PC-3 (cell line): ENCODE measurements at places on chromosomes 6 and 20. TPM values are rescaled to one million over a fixed set of nuclear protein-coding genes. Genes with fewer than 3 reads are reported as not detected.

GRCh38 chr6:19880066-19880465 is 42.9 kb downstream of the ID4 start:
- no peak for DNase-seq

FAM209A gene
- 0.51 and 0.92 TPM in 2 replicates for total RNA-seq

WFDC9 gene
- not detected in 2 replicates for total RNA-seq

GRCh38 chr6:16575655-16576054 is 185.6 kb downstream of the ATXN1 start:
- peak; percentile 9 for DNase-seq

NOTCH4 gene
- total RNA-seq: 1.7 and 1.8 TPM in 2 replicates

GRCh38 chr6:150866991-150867501 is 1.5 kb downstream of the MTHFD1L start:
- no peak for DNase-seq

DNA sequence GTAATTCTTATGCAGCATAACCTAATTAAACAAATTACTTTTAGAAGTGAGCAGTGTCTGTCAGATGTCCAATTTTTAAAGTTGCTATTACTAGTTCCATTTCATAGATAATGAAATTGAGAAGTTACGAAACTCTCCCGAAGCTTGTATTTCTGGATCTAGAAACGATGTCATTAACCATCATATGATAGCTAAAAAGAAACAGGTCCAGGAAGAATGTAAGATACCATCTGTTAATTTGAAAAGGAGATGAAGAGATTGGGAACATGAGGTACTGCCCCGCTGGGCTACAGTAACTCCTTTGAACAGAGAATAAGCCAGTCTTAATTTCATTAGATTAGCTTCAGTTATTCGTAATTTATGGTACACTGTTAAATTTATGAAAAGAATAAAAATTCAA is 47.5 kb upstream of the TMX4 start:
- DNase-seq: no peak

DNA sequence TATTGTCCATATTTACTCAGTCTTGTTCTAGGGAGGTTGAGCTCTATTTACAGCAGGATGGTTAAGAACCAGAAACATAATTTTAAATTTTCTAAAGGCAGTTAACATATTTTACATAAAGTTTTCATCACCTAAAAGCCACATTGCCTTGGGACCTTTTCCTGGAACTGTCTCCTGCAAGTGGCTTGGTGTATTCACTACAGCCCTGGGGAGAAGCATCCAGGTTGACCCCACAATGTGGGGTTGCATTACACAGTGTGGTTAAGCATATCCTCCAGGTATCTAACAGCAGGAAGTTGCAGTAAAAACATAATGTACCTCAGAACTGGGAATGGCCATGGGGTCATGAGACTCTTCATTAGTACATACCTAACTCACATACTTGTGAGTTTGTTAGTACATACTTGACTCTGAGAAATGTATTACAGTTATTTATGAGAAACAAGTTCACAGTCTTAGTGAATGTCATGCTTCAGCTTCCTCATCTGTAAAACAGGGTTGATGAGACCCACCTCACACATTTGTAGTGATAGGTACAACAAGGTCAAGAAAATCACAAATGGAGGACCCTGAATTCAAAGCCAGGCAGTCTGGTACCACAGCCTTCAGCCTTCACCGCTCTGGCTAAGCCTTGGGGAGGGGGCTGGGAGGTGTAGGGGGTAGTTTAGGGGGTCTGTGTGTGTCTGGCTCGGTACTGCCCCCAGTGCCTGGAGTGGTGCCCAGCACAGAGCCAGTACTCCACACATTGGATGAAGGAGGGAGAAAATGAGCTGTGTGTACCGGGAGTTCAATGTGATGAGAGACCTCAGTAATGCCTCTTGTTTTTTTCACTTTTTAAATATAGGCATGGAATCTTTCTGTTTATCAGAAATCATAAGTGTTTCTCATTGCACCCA is 52.9 kb downstream of the KAT14 start:
- DNase-seq: no peak

TSPO2 gene
- total RNA-seq: not detected in 2 replicates

GRCh38 chr20:25226433-25227316 is 21.2 kb upstream of the PYGB start:
- peak; percentile 23 for DNase-seq

DNA sequence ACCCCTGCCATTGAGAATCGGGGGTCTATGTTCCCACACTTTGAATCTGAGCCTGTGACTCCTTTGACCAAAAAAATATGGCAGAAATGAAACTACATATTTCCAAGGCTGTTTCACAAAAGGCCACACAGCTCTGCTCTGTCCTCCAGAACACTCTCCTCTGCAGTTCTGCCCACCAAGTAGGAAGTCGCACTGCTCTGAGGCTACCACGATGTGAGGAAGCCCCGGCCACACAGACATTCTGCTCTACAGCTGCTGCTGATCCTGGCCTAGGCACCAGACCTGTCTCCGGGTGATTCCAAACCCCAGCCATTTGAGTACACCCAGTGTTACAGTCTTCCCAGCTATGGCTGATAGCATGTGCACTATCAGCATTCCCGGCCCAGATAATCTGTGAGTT is 85.1 kb downstream of the LYRM4 start:
- no peak for DNase-seq

DNA sequence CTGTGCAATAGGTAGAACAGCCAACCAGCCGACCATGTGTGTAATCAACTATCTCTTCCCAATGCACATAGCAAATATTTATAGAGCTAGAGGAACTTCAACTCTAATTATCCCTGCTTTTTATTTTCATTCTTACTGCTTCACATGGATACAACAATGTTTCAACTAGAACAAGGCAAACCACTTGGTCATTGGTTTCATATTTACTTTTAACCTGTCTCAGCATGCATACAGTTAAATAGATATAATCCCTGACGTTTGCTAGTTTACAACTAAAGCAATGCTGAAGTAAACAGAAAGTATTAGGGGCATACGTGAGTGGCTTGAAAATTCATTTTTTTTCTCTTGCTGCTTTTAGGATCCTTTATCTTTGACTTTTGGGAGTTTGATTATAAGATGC is 318.5 kb upstream of the MAP3K7 start:
- DNase-seq: no peak

DNA sequence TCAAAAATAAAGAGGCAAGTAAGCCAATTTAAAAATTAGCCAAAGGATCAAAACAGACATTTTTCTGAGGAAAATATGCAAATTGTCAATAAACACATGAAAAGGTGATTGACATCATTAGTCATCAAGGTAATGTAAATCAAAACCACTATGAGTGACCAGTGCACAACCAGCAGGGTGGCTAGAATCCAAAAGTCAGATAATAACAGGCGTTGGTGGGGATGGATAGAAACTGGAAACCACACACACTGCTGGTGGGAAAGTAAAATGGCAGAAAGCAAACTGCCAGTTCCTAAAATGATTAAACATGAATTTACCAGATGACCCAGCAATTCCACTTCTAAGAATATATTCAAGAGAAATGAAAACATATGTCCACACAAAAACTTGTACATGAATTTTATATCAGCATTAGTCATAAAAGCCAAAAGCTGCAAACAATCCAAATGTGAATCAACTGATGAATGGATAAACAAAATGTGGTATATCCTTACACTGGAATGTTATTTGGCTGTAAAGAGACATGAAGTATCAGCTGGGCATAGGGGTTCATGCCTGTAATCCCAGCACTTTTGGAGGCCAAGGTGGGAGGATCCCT is 74.8 kb upstream of the MBOAT1 start:
- DNase-seq: peak; percentile 72

- no peak for DNase-seq
Observed at GRCh38 chr20:45465491-45466266, 3.9 kb upstream of the WFDC2 start.

DNA sequence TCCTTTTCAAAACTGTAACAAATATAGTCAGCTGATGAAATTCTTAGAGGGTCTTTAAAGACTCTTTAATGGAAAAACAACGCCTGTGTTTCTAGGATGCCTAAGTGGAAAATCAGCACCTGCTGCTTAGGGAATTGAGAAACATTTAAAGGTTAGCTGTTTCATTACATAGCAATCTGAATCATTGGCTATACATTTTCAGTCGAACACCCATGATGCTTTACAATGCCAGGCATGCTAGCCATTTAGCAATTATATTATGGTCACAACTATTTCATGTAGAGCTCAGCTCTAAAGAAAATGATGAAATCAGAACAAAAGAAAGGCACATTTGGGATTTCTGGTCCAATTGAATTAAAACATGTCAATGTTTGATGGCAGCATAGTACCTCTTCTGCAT is 270.3 kb upstream of the SYNCRIP start:
- DNase-seq: no peak

FUT9 gene
- 0.04 TPM in 1 of 2 replicates, not detected in the other for total RNA-seq

SIRPB1 gene
- 1.7 and 11.6 TPM in 2 replicates for total RNA-seq

DNA sequence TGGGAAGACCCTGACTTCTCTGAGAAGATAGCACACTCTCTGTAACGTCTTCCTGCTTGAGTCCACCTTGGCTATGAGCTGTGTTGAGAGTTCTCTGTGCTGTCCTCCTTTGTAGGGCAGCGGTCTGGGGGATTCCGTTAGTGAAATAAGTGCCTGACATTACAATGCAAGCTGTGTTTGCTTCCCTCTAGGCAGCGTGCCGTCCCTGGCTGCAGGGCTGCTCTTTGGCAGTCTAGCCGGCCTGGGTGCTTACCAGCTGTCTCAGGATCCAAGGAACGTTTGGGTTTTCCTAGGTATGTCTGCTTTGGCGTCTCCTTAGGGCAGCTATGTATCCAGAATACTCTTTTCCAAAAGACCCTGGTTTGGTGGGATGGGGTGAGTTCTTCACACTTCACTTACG is 2.8 kb downstream of the TMEM14C start:
- DNase-seq: no peak

LRRC1 gene
- total RNA-seq: 18.1 and 19.4 TPM in 2 replicates

GRCh38 chr20:46852313-46852712 is 42.3 kb upstream of the EYA2 start:
- DNase-seq: no peak

NKX2-2 gene
- total RNA-seq: not detected in 2 replicates

DNA sequence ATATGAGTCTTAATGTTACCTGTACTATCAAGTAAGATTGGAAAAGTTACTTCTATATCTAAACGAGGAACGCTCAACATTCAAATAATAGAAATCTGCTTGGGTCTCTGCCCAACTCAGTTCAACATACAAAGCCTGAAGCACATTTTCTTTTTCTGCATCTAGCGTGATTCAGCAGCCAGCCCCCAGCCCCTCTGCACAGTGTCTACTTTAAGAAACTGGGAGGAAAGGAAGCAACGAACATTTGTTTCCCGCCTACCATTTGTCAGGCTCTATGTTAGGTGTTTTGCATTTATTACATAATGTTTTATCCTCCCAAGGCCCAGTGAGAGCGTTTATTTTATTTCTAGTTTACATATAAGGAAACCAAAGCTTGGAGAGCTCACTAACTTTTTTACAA is 17.3 kb downstream of the PHACTR1 start:
- DNase-seq: no peak

FAM209B gene
- 0.58 TPM in 1 of 2 replicates, not detected in the other for total RNA-seq

CLVS2 gene
- total RNA-seq: not detected in 2 replicates

CLDN20 gene
- total RNA-seq: not detected in 2 replicates

- DNase-seq: no peak
Observed at GRCh38 chr6:34592208-34592952, 36.3 kb upstream of the SPDEF start.
